ENCODE measurements at places on chromosomes 12 and 14.

DNA sequence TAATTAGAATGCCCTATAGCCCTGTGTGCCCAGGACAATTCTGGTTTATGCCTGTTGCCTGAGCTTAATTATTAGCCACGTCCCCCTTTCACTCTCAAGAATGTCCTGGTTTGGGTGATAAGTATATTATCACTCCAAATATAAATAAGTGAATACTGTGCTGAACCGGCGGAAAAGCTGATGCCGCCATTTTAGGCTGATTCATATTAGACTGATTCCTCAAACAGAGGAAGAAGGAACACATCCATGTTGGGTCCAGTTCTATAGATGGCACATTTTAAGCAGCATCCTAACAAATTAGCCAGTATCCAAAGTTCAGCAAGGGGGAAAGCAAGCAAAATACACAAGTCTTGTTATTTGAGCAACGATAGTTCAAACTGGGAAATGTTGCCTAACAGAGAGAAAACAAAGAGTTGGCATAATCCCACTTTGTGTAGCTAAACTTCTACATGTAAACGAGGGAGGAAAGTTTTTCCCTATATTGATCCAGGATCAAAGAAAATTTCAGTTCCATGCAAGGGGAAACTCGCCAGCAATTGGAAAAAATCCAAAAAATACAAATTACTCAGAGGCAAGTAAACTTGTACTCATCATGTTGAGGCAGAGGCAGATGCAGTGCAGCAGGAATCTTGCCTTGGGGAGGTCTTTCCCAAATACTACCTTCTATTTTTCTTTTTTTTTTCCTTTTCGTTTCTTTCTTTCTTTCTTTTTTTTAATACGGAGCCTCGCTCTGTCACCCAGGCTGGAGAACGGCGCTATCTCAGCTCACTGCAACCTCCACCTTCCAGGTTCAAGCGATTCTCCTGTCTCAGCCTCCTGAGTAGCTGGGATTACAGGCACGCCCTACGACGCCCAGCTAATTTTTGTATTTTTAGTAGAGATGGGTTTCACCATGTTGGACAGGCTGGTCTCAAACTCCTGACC lies 96.2 kb downstream of the ITPR2 start:
- no peak for DNase-seq

GRCh38 chr12:2291182-2291832 lies 238.5 kb downstream of the CACNA1C start:
- DNase-seq = peak; percentile 34

DNA sequence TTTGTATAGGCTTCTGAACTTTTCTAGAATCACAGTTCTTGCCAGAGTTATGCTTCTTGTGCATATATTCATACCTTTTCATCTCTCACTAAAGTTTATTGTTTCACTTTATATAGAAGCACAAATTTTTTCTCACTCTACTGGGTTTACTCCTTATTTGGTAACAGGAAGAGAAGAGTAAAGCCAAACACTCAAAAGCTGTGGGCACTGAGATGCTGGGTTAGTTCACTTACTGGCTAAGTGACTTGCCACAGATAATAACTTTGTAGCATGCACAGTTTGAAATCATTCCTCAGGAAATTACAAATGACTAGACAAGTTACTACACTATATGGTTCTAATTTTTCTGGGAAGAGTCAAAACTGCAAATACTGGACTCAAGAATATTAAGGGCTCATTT lies 7.8 kb downstream of the HIGD1C start:
- DNase-seq = no peak

DNA sequence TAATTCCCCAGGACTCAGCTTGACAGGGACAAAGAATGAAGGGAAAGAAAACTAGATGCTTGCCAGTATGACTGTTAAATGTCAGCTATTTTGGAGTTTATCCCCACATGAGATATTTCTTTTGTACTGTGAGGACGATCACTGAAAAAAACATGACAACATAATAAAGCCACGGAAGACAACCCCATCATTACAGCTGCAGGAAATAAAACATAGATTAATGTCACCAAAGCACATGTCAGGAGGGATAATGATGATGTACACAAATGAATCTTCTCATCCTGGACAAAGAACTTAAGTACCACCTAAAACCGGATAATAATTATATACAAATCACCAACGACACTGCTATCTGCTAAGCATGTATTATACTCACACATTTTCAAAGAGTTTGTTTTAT lies 84.6 kb upstream of the GRIP1 start:
- no peak for DNase-seq

GRCh38 chr12:47904713-47905709 lies at the start of gene VDR:
TSS of gene VDR (minus strand) at chr12:47904994. CDS start at chr12:47879113, 25,881 bp downstream.
- peak; percentile 27 for DNase-seq

Measured in kidney capillary endothelial cell (primary cell).